Cerebellum (tissue), 4 donors: ENCODE measurements at places on chromosomes 13 and 19.
A peak's percentile ranks its signal among the peaks of the same experiment; 100 is the strongest.

DNA sequence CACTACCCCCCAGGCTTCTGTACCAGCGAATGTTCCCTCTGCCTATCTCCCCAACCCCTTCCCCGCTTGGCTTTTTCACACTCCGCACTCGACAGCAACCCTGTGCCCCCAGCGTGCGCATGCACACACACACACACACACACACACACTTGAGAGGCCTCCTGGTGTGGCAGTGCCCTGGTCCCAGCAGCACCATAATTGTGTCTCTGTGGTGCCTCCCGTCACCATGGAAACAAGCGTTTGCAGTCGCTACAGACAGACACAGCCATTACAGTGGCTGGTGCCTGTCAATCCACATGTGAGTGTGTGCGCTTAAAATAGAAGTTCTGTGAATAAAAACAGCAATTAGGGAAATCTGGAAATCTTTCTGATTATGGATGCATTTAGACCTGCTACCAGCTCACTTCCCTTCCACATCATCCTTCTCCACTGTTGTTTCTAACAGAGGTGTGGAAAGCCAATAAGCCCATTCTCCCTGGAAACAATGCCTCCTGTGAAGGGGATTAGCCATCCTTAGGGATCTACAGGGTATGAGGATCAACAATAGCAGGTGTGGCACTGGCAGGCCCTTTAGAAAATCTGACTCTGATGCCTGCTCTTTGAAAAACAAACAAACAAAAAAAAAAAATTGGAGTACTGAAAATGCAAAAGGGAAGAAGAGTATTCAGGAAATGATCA lies 146.3 kb downstream of the DCLK1 start:
- no peak for DNase-seq

DNA sequence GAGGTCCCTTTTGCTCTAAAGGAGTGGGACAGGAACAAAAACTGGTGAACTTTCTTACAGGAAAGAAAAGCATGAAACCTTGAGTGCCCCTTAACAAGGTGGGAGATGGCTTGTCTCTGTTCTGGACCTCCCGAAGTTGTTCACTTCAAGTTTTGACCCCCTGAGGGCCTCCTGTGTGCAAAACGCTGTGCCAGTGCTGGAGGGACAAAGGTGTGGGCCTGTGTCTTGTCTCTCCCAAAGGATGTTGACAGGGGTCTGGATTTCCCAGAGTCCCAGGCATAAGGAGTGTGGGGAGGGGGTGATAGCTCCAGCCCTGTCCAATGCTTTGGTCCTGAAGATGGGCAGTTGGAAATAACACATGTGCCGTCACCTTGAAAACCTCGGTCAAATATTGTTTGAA lies 6.5 kb downstream of the ZNF536 start:
- DNase-seq, result no peak

DNA sequence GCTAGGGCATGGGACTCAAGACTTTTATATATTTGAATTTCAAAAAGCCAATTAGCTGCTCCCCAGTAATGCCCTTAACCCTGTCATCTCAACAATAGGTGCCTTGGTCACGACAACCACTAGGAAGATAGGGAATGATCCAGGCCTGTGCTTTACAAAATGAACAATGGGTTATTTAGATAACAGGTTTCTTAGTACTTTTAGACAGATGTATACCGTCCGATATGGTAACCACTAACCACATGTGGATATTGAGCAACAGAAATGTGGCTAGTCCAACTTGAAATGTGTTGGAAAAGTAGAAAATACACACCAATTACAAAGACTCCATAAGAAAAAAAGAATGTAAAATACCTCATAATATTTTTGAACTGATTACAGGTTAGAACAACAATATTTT lies 201.2 kb downstream of the LHFPL6 start:
- no peak for DNase-seq

- no peak for DNase-seq
These were observed 12.3 kb upstream of the GGACT start for GRCh38 chr13:100600915-100601314.

GRCh38 chr19:3360421-3361383 lies 5.7 kb upstream of the NFIC start:
- peak; percentile 67 for DNase-seq

- no peak for DNase-seq
These were observed 64.9 kb downstream of the TNFSF11 start for GRCh38 chr13:42638886-42639285.

- DNase-seq, result peak; percentile 69
These were observed 14.1 kb downstream of the SHANK1 start for GRCh38 chr19:50705422-50706019.

DNA sequence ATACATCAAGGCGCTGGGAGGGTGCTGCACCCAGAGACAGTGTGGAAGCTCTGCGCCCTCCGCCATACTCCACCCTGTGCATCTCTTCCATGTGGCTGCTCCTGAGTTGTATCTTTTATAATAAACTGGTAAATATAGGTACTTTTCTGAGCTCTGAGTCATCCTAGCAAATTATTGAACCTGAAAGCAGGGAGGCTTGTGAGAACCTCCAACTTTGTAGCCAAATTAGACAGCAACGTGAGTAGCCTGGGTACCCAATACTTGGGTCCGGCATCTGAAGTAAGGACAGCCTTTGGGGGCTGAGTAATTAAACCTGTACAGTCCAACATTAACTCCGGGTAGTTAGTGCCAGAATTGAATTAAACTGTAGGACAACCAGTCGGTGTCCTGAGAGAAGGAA lies 57.4 kb downstream of the RUBCNL start:
- no peak for DNase-seq

- DNase-seq, result peak; percentile 62
These were observed 959 bp downstream of the PDS5B start for GRCh38 chr13:32587011-32587810.

GRCh38 chr19:1941146-1942077 lies at the start of gene CSNK1G2:
Gene CSNK1G2, plus strand, starts transcription at chr19:1941172. Its CDS starts 28,601 bp downstream, at chr19:1969773.
- DNase-seq, result no peak

DNA sequence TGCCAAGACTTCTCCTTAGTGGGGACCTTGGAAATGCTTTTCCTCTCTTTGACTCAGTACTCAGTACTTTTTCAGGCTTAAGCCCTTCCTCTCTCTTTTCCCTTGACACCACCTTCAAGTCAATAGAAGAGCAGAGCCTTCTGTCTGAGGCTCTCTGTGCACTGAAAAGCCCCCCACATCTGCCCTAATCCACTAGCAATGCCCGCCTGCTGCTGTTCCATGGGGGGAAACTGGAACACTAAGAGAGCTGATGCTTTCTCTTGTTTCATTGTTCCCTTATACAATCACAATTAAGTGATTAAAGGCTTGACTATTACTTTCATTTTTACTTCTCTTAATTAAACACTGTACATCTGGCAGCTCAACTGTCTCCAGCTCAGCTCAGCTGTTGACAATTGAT lies 254.5 kb downstream of the SLITRK6 start:
- DNase-seq, result no peak

DNA sequence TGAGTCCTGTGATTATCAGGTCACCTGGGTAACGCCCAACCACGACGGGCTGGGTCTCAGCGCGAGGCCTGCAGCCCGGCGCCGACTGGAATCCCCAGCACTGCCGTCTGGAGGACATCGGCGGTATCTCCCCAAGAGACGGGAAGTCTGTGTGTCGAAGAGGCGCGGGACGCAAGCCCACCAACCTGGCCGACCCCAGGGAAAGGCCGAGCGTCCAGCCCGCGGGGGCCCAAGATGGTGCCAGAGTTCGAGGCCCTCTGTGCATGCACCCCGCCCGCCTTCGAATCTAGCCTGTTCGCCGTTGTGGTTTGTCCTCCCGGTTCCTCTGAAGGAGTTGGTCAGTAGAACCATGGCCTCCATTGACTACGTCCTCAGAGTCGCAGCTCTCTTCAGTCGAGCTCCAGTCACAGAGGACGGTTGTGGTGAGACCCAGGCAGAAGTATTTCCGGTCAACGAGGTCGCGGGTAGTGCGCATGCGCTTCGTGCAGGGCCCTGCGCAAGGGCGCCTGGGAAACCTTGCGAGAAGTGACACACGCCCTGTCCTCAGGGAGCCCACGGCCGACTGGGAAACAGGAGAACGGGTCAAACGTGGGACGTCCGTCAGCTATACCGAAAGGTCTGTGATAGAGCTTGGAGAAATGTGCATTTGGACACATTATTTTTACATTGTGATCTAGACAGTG lies 24.1 kb upstream of the PEG3 start:
- DNase-seq, result no peak

DNA sequence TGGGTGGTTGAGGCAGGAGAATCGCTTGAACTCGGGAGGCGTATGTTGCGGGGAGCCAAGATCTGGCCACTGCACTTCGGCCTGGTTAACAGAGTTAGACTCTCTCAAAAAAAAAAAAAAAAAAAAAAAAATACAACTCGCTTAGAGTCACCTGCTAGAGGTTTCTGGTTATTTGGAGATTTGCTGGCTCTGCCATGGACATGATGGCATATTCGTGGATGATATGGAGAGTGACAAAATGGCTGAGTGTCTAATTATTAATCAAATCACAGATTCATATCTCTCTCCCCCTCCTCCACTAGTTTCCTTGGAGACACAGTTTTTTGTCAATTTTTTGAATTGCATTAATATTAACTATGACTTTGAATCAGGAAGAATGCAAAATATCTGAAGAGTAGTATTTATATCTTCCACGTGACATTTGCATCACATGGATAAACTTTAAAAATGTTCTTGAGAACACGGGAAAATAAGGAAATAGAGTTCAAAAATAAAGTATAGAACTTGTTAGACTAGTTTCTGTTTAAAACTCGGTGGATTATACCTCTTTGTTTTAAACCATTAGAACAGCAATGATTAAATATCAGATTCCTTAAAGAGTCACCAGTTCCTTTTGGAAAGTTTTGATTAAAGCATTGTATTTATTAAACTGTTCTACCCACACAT lies 47.8 kb downstream of the KLF5 start:
- DNase-seq, result no peak

- peak; percentile 88 for DNase-seq
These were observed 2.4 kb upstream of the SSBP4 start for GRCh38 chr19:18416778-18417249.
